ENCODE measurements at places on chromosomes 13 and 19. TPM values are rescaled to one million over a fixed set of nuclear protein-coding genes. Genes with fewer than 3 reads are reported as not detected.

DNA sequence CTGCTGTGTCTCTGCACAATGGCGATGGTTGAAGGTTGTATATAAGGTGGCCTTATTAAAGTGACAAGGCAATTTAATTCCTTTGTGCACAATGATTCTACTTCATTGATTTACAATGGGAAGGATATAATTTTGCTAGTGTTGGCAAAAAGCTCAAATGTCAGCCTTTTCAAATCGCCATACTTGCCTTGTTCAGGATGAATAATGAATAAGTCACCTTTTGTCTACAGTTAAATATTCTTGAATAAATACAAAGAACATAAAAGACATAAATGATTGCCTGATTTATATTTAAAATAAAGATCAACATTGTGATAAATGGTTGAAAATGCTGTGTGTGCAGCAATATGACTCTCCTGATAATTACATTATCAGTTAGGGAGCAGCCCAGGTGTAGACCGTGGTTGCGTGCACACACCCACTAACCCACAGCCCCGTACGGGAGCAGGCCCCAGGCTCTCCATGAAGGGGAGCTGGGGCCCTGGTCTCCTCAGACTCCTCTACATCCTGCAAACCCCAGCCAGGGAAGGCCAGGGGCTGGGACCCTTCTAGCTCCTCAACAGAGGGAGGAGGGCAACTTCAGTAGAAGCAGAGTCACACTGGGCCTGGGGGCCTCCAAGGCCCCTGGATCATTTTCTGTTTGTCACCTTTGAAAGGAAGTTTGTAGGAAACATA is 64.9 kb downstream of the TEX29 start:
- no peak for DNase-seq

- no peak for DNase-seq
Measured at GRCh38 chr19:39078436-39079200, 5.5 kb upstream of the ACP7 start.

Gene REX1BD
- 77.7 TPM for total RNA-seq

DNA sequence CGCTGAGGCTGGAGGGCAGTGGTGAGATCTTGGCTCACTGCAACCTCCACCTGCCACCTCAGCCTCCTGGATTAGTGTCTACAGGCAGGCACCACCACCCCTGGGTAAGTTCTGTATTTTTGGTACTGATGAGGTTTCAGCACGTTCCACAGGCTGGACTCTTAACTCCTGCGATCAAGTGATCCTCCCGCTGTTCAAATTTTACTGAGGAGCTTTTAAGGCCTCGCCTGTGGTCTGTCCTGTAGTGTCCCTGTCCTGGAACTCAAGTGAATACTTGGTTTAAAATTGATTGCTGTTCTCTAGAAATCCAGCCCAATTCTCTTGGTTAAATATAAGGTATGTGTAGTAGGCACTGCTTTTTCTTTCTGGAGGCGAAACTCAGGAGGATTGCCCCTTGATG is 65.2 kb downstream of the DPRX start:
- no peak for DNase-seq

Gene ZNF121
- total RNA-seq: 29.3 TPM

Gene NBEA
- total RNA-seq: 21.0 TPM

- DNase-seq: no peak
Measured at GRCh38 chr13:81848291-81848690, 1507.4 kb upstream of the SPRY2 start.

Gene CYP4F2
- total RNA-seq: not detected

Measured in esophagus muscularis mucosa (tissue), 4 donors.